ENCODE measurements at places on chromosomes 7 and 10.

DNA sequence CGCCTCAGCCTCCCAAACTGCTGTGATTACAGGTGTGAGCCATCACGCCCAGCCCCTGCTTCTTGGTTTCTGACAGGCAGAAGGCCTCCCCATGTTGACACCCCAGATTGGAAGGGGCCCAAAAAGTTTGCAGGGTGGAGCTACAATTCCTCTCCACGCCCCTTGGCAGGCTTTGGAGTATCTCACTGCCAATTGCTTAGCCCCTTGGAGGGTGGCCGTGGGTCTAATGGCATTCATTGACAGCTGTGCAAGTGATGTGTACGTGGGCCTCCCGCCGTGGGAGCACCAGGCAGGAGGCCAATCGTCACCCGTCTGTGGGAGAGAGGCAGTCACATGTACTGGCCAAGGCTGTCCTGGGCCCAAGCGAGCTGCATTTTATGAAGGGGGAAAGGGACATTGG, 73.7 kb upstream of the PPIF start:
- no peak for DNase-seq

DNA sequence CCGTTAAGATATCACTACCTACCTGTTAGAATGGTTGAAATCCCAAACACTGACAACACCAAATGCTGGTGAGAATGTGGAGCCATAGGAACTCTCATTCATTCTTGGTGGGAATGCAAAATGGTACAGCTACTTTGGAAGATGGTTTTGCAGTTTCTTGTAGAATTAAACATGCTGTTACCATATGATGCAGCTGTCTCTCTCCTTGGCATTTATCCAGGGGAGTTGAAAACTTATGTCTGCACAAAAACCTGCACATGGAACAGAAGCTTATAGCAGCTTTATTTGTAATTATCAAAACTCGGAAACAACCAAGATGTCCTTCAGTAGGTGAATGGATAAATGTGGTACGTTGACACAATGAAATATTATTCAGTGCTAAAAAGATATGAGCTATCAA, 199.5 kb downstream of the BICC1 start:
- no peak for DNase-seq

DNA sequence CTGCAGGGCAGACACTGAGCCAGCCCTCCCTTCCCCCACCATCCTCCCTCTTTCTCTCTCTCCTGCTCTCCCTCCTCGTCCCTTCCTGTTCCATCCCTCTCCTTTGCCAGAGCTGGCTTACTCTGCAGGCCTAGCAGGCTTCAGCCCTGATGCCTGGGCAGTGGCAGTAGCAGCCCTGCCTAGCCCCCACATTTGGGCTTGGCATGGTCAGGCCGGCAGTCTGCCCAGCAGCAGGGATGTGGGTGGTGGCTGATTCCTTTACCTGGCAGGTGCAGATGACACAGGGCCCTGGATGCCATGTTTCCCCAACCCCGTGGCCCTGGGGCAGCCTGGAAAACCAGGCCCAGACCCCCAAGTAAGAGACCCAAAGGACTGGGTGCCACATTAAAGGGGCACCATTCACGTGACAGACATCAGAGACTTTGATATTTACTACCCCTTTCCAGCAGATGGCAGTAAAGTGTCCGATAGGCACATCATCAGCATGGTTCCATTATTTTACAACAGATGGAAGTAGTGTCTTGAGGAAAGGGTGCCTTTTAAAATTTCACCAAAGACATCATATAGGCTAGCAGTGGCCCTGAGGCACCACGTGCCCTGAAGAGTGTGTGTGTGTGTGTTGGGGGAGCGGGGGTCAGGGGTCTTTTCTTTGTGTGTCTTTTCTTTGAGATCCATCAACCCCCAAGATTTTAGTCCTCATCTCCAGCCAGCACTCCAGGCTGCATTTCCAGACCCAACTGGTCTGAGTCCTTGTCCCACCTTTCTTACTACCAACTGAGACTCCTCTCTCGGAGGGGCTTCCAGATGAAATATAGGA, 5.9 kb downstream of the KCP start:
- DNase-seq, result no peak

DNA sequence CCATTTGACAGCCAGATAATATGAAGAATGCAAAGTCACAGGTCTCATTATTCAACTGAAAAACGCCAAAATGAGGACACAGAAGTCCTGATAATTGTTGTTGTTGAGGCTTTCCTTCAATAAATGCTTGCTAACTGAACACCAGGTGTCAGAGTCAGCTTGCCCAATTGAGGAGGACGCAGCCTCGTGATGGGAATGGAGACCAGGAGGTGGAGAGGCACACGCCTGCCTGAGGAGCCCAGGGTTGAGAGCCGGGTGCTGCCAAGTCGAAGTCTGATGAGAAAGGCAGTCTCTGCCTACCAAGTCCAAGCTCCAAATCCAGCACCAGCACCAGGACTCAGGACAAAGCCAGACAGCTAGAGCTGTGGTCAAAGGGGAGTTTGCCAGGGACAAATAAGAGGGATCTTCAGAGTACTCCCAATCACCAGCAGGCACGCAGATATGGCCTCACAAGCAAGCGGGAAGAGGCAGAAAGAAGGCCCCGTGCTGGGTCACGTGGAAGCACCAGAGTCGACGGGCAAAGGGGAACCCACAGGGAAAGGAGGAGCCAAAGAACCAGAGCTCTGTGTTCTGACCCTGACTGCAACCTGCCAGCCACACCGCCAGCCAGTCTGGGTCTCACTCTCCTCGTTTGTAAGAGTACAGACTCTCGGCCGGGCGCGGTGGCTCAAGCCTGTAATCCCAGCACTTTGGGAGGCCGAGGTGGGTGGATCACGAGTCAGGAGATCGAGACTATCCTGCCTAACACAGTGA, 47.6 kb downstream of the VOPP1 start:
- DNase-seq, result no peak

DNA sequence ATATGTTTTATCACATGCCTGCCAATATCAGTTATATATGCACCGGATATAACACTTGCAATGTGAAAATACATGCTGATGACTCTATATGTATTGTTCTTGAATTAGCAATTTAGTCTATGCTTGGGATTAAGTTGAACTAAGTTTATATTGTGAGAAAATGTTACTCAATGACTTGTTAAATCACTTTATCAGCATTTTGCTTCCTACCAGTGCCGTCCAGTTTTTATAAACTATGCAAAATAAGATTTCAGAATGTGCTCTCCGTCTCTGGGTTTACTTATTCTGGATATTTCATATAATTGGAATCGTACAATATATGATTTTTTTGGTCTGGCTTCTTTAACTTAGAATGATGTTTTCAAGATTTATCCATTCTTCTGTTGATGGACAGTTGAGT, 25.5 kb upstream of the SLC26A3 start:
- no peak for DNase-seq

DNA sequence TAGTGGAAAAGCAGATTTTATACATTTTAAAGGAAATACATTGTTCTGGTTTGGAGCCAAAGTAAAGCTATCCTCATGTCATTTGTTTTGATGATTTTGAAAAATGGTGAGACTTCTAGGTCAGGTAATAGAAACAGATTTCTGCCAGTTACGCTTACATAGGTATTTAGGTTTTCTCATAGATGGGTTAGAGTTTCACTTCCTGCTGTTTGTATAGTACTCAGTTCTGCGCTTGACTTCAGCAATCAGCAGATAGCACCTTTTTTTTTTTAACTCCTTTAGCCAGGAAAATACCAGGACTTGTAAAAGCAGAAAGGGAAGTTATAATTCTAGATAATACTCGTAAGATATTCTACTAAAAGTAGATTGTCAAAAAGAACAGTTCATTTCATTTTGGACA, 209.8 kb upstream of the POM121L12 start:
- DNase-seq, result no peak

GRCh38 chr7:51315393-51316261, 982 bp downstream of the COBL start:
- no peak for DNase-seq

GRCh38 chr10:100349087-100349486, 2.1 kb downstream of the SCD start:
- no peak for DNase-seq

GRCh38 chr7:2631946-2632732, at the start of gene TTYH3:
TTYH3 (plus strand) TSS chr7:2631986; CDS start chr7:2632156, 170 bp downstream.
- DNase-seq, result no peak

DNA sequence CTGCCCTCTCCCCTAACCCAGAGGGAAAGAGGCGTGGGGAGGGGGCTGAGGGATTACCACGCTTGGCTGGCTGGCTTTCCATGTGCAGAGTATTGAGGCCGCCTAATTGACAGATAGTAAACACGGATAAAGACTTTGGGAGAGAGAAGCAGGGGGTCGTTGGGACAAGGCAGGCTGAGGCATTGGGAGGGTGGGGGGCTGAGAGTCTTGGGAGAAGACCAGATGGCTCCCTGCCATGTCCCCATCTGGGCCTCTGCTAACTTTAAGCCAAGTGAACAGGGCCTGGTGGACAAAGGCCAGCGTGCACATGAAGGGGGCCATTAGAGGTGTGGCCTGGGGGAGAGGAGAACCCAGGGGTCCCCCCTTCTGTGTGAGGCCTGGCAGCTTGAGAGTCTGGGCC, 55.4 kb upstream of the MXI1 start:
- DNase-seq, result no peak

DNA sequence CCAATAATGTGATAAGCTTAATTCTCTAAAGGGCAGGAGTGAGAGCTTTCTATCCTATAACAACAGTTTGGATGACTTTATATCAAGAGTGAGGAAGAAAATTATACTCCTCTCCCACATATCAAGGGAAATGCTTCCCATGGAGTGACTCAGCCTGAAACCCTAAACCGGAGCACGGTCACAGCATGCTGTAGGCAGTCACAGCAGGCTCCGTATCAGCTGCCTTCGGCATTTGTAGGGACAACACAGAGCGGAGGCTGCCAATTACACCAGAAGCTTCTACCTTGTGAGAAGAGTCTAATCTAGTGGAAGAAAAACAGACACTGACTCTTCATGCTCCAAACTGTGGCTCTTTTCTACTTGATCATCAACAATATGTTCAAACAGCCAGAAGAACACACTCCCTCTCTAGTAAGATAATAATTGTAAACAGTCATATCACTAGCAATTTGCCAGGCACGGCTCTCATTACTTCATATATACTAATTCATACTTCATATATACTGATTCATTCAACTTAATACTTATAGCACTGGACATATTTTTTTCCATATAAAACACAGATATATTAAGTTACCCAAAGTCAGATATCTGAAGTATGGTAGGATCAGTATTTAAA, 65.9 kb downstream of the DGKB start:
- DNase-seq, result no peak

- DNase-seq, result no peak
Observed at GRCh38 chr7:10632712-10633111, 341.0 kb upstream of the PHF14 start.

- DNase-seq, result no peak
Observed at GRCh38 chr10:86728056-86728455, 28.4 kb upstream of the BMPR1A start.

- no peak for DNase-seq
Observed at GRCh38 chr7:21850531-21851285, 95.0 kb downstream of the CDCA7L start.

DNA sequence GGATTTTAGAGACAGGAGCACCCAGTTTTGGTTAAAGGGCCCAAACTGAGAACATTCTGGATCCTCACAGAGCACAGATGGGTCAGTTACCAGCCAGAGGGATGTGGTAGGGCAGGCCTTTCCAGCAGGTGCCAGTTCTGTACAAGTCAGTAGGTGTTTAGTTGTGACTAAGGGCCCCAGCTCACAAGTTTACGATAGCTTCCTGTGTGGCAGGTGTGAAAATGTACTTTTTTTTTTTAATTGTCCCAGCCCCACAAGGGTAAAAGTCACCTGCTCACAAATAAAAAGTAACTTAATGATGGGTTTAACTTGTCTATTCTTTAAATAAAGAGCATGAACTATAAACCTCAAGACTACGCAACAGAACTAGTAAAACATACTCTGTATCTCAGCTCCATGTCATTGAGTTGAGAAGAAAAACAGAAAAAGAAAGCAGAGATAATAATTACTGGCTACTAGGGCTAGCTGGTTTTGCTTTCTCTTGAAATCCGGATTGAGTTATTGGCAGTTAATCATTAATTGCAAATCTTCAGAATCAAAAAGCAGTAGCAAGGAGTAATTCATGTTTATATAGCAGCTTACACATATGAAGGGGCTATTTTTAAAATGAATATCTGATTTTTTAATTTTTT, 15.4 kb downstream of the NFE2L3 start:
- no peak for DNase-seq

DNA sequence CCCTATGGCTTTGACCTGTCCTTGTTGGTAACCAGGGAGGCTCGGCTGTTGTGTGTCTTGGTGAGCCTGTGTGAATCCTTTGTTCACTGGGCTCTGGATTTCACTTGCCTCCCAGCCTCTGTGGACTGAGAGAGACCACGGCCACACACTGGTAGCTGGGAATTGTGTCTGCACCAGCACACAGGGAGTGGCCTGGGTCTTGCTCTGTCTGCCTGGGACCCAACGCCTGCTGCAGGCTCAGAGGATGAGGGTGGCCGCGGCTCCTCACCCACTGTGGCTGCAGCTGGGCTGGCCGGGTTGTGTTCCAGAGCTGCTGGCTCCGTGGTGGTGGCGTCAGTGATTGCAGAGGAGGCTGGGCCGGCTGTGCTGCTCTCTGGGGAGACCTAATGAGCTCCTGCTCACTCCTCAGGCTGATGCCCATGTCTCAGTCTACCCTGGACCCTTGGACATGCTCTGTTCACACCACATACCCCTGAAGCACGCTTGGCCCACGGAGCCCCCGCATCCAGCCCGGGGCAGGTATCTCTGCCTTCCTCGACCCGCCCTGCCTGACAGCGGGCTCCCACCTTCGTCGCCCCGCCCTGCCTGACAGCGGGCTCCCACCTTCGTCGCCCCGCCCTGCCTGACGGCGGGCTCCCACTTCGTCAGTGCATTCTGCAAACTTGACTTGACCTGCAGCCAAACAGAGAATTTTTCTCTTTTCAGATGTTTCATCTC, 328.5 kb downstream of the ADARB2 start:
- no peak for DNase-seq

DNA sequence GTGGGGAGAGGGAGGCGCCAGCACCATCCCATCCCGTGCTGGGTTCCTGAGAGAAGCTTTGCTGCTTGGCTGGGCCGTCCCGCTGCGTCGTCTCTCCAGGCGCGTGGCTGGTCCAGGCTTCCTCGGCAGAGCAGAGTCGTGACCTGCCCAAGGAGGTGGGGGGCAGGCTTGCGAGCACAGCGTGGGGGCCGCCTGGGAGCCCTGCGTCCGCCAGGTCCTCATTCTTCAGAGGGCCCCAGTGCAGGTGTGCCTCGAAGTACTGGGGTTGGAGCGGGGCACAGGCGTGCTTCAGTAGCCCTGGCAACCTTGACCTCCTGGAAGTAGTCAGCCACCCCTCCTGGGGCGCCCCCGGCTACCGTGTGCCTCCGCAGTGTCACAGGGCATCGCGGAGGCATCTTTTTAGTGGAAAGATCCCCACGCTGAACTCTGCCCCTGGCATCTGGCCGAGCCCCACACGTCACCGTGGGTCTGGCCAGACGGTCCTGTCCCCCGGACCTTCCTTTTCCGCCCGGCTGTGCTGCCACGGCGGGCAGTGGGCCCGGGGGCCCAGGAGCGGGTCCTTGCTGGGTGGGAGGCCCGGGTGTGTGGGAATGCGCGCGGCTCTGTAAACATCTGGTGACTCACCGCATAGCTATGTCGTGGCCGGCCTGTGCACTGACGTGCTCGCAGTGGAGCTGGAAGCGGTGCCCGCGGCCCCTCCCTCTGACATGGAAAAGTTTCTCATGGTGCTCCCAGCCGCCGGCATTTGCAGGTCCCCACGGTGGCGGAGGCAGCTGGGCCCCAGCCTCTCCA, 6.4 kb downstream of the MAFK start:
- no peak for DNase-seq
